ENCODE measurements at places on chromosomes 1 and 21. TPM values are rescaled to one million over a fixed set of nuclear protein-coding genes. Genes with fewer than 3 reads are reported as not detected.

GRCh38 chr1:109816975-109817535 is 53.3 kb upstream of the EPS8L3 start:
- no peak overlapping the region for H3K27ac ChIP-seq
- H3K27me3 ChIP-seq: no peaks in the 10 kb centered on the region
- DNase-seq: no peak
- H3K4me3 ChIP-seq: no peak overlapping the region
- H3K36me3 ChIP-seq: no peaks in the 10 kb centered on the region
- no peaks in the 10 kb centered on the region for H3K4me1 ChIP-seq

DNA sequence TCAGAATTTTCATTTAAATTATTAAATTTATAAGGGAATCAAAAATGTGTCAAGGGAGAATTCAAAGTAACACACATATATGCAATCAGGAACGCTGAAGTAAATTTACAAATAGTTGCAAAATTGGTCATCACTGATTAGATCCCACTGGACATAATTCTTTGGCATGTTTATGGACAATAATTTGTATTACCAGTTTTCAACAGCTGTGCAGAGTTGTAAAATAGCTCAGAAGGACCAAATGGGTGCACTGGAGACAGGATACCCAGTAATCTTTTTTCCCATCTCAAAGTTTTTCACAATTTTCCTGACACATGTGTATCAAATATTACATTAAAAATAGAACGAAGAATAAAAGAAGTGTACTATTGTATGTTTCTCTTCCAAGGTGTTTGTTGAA is 4.1 kb upstream of the ANGPTL1 start:
- H3K4me1 ChIP-seq: no peaks in the 10 kb centered on the region
- no peaks in the 10 kb centered on the region for H3K27me3 ChIP-seq
- H3K4me3 ChIP-seq: no peak overlapping the region

The LEPROT gene
- total RNA-seq: 39.5 TPM

DNA sequence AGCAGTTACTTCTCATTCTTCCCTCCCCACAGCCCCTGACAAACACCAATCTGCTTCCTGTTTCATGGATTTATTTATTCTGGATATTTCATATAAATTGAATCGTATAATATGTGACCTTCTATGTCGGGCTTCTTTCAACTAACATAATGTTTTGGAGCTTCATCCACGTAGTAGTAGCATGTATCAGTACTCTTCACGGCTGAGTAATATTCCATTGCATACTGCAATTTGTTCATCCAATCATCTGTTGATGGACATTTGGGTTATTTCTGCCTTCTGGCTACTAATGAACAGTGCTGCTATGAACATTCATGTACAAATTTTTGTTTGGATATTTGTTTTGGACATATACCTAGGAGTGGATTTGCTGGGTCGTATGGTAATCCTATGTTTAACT is 1.9 kb upstream of the KAZN start:
- no peak overlapping the region for H3K4me3 ChIP-seq
- no peak for DNase-seq
- H3K27me3 ChIP-seq: peaks cover 11% of the 10 kb centered on the region

The DMRTA2 gene
- 1.1 TPM for total RNA-seq

The GPR37L1 gene
- total RNA-seq: 0.09 TPM

- H3K4me1 ChIP-seq: no peaks in the 10 kb centered on the region
- no peak overlapping the region for H3K27ac ChIP-seq
- DNase-seq: no peak
- no peak overlapping the region for H3K4me3 ChIP-seq
- H3K27me3 ChIP-seq: no peaks in the 10 kb centered on the region
Measured at GRCh38 chr1:119603695-119604094, 44.4 kb downstream of the ZNF697 start.

The C1QA gene
- 83.7 TPM for total RNA-seq

GRCh38 chr1:41073971-41074370 is 52.4 kb upstream of the SLFNL1 start:
- DNase-seq: no peak
- H3K27me3 ChIP-seq: no peaks in the 10 kb centered on the region
- H3K27ac ChIP-seq: no peak overlapping the region
- no peak overlapping the region for H3K4me3 ChIP-seq

The NPPA gene
- not detected for total RNA-seq

DNA sequence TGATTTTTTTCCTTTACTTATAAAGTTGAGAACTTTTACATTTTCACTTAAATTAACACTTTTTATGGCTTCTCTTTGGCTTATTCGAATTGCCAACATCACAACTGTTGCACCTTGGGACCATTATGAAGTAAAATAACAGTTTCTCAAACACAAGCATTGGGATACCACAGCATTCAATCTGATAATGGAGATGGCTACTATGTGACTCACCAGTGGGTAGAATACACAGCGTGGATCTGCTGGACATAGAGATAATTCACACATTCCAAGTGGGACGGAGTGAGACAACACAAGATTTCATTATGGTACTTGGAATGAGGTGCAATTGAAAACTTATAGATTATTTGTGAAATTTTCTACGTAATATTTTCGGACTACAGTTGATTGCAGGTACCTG is 68.0 kb downstream of the ADAMTS1 start:
- H3K4me3 ChIP-seq: no peak overlapping the region
- H3K4me1 ChIP-seq: no peaks in the 10 kb centered on the region
- no peaks in the 10 kb centered on the region for H3K27me3 ChIP-seq
- H3K27ac ChIP-seq: no peak overlapping the region

The DMBX1 gene
- total RNA-seq: not detected

DNA sequence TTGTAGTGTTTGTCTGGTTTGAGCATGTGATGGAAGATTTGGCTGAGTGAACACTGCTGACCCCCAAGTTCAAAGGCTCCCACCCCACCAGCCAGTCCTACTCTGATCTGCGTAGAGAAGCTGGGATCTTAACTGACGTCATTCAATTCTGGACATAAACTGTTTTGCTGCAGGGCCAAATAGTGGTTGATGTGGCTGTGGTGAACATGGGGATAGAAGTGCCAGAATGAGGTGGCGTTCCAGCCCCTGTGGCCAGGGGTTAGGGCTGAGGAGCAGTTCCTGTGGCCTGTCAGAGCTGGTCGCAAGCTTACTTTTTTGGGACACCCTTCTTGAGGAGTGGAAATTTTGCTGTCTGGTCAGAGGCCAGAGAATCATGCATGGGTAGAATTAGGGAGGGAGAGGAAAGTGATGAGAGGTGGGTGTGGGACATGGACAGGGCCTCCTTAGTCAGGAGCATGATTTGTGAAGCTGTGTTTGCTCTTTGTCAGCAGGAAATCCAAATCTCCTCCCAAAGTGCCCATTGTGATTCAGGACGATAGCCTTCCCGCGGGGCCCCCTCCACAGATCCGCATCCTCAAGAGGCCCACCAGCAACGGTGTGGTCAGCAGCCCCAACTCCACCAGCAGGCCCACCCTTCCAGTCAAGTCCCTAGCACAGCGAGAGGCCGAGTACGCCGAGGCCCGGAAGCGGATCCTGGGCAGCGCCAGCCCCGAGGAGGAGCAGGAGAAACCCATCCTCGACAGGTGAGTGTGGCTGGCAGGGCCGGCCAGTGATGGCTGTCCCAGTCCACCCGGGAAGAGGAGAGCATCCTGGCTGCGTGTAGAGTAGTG is 25.9 kb downstream of the SZRD1 start:
- no peaks in the 10 kb centered on the region for H3K36me3 ChIP-seq
- H3K27ac ChIP-seq: no peak overlapping the region
- no peak overlapping the region for H3K4me3 ChIP-seq
- DNase-seq: no peak
- H3K27me3 ChIP-seq: no peaks in the 10 kb centered on the region

- H3K4me1 ChIP-seq: no peaks in the 10 kb centered on the region
- H3K27me3 ChIP-seq: no peaks in the 10 kb centered on the region
- no peak overlapping the region for H3K4me3 ChIP-seq
- H3K36me3 ChIP-seq: no peaks in the 10 kb centered on the region
- DNase-seq: no peak
- H3K27ac ChIP-seq: no peak overlapping the region
Measured at GRCh38 chr1:53416269-53416813, 42.9 kb upstream of the DMRTB1 start.

GRCh38 chr1:18176619-18177018 is 69.0 kb downstream of the IGSF21 start:
- H3K36me3 ChIP-seq: no peaks in the 10 kb centered on the region
- no peaks in the 10 kb centered on the region for H3K4me1 ChIP-seq
- DNase-seq: no peak
- no peak overlapping the region for H3K4me3 ChIP-seq

DNA sequence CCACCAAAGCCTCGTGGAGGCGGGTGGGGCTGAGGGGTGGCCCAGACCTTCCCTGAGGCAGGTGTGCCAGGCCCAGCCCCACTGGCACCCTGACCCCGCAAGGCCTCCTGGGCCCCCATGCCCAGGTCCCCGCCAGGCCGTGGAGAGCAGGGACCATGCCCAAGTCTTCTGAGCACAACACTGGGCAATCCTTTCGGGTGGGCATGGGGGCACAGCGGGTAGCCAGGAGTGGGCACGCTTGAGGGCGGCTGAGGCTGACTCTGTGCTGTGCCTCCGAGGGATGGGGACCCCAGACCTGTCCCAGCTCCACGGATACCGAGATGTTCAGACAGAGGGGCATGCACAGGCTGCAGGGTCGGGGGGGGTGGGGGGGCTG is 12.9 kb downstream of the CFAP410 start:
- no peaks in the 10 kb centered on the region for H3K4me1 ChIP-seq
- no peaks in the 10 kb centered on the region for H3K27me3 ChIP-seq
- H3K36me3 ChIP-seq: peaks cover 3% of the 10 kb centered on the region
- H3K27ac ChIP-seq: no peak overlapping the region

GRCh38 chr21:35428489-35428888 is 379.4 kb upstream of the RUNX1 start:
- DNase-seq: no peak
- H3K4me3 ChIP-seq: no peak overlapping the region
- H3K27me3 ChIP-seq: no peaks in the 10 kb centered on the region

- H3K27me3 ChIP-seq: peaks cover 3% of the 10 kb centered on the region
- no peak overlapping the region for H3K27ac ChIP-seq
- no peak overlapping the region for H3K4me3 ChIP-seq
- no peaks in the 10 kb centered on the region for H3K36me3 ChIP-seq
- H3K4me1 ChIP-seq: no peaks in the 10 kb centered on the region
Measured at GRCh38 chr1:228001738-228002535, 4.9 kb upstream of the WNT3A start.

DNA sequence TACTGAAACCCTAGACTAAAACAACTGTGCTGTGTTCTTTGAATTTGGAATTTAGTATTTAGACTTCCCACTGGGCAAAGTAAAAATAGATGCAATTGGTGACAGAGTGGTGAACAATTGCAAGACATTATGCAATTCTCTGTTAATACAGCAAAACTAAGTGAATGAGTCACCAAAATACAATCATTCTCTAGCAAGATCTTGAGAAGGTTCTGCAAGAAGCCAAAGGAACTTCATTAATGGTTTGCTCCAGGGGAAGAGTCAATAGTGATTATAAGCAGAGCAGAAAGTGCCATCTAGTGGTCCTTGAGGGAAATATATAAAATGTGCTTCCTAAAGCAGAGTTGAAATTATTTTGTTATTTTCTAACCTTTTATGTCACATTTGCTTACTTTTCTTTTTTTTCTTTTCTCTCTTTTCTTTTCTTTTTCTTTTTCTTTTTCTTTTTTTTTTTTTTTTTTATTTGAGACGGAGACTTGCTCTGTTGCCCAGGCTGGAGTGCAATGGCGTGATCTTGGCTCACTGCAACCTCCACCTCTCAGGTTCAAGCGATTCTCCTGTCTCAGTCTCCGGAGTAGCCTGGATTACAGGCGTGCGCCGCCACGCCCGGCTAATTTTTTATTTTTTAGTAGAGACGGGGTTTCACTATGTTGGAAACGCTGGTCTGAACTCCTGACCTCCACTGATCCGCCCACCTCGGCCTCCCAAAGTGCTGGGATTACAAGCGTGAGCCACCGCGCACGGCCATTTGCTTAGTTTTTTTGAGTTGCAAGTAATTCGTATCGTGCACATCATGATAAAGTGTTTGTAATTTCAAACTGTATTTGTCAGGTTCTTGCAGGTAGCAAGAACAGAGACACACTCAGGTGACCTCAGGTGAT is 99.2 kb downstream of the CTH start:
- no peak overlapping the region for H3K4me3 ChIP-seq
- no peaks in the 10 kb centered on the region for H3K36me3 ChIP-seq
- no peaks in the 10 kb centered on the region for H3K4me1 ChIP-seq
- no peak for DNase-seq
- no peak overlapping the region for H3K27ac ChIP-seq

- no peaks in the 10 kb centered on the region for H3K36me3 ChIP-seq
- no peak overlapping the region for H3K4me3 ChIP-seq
Measured at GRCh38 chr1:106366627-106367319, 689.7 kb upstream of the PRMT6 start.

DNA sequence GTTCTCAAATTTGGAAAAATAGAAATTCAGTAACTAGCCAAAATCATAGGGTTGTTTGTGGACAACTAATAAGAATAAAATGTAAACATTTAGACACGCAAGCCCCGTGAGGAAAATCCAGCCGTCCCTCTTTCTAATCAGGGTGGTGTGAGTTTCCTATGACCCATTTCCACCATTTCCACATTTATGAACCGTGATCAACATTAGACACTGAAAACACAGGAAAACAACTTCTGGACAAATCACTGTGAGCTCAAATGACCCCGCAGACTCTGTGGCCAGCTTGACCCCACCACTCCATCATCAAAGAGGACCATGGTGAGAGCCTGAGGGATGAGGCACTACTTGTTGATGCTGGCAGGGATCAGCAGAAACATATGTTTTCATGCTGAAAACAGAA is 101.0 kb downstream of the SIM2 start:
- no peaks in the 10 kb centered on the region for H3K4me1 ChIP-seq
- no peak overlapping the region for H3K27ac ChIP-seq
- no peak for DNase-seq
- no peaks in the 10 kb centered on the region for H3K36me3 ChIP-seq
- H3K4me3 ChIP-seq: no peak overlapping the region
- H3K27me3 ChIP-seq: no peaks in the 10 kb centered on the region

DNA sequence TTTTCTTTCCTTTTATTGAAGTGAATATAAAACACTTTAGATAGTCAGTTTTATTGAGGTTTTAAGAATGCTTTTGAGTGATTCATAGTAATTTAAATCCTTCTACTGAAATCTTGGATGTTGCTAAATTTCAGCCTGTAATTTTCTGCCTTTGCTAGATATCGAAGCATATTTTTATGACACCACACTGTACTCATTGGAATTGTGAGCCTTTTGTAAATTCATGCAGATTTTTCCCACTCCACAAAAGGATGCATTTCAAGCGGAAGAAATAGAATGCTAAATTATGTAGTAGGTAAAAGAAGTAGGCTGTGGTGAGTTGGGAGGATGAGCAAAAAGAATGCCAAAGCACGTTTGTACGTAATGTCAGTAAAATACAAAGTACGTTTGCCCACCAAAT is 13.8 kb downstream of the SNX7 start:
- no peak overlapping the region for H3K4me3 ChIP-seq
- H3K27ac ChIP-seq: no peak overlapping the region
- no peak for DNase-seq

The CFHR4 gene
- not detected for total RNA-seq

All from prostate gland (tissue), 2 donors.